ENCODE measurements at places on chromosomes 1 and 21. TPM values are rescaled to one million over a fixed set of nuclear protein-coding genes. Genes with fewer than 3 reads are reported as not detected.

RGS1 gene
- not detected for total RNA-seq

LYPLA2 gene
- total RNA-seq, result 311 TPM

KIF21B gene
- total RNA-seq, result 3.8 TPM

SH2D5 gene
- total RNA-seq, result 3.6 TPM

WNT4 gene
- 0.53 TPM for total RNA-seq

SRRM1 gene
- total RNA-seq, result 25.3 TPM

HES4 gene
- total RNA-seq, result 139 TPM

LRRC7 gene
- total RNA-seq, result not detected

SMIM1 gene
- 1.9 TPM for total RNA-seq

SLFNL1 gene
- 0.23 TPM for total RNA-seq

ADAMTS4 gene
- not detected for total RNA-seq

GNB1 gene
- total RNA-seq, result 58.1 TPM

WDR64 gene
- not detected for total RNA-seq

SEMA4A gene
- total RNA-seq, result 5.1 TPM
